NCI-H1417 (cell line): ENCODE measurements at places on chromosomes 5 and 9.

- DNase-seq: peak; percentile 57
Measured at GRCh38 chr5:138068742-138069600, 14.9 kb upstream of the WNT8A start.

- DNase-seq: no peak
Measured at GRCh38 chr5:78405829-78406750, 45.7 kb downstream of the SCAMP1 start.

- no peak for DNase-seq
Measured at GRCh38 chr9:92727716-92728700, 36.6 kb downstream of the BICD2 start.

DNA sequence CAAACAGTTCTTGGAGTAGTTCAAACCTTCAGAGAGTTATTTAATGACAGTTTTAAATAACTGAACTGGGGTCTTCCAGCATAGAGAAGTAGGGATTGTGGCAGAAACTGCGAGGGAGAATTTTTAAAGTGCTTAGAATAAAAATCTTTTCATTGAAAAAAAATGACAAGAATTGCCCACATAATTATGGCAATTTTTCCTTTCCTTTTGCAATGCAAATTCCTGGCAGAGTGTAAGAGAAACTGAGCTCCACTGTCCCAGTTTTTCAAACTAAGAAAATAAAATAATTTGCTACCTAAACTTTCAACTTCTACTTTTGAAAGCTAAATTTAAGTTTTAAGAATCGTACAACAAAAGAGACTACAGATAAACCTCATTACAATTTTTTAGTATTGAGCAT lies 2.3 kb upstream of the PTGER4 start:
- no peak for DNase-seq

GRCh38 chr5:10301266-10301665 lies 6.4 kb downstream of the CMBL start:
- peak; percentile 83 for DNase-seq
